ENCODE measurements at places on chromosomes 7 and 10. TPM values are rescaled to one million over a fixed set of nuclear protein-coding genes. Genes with fewer than 3 reads are reported as not detected.

The FGFR2 gene
- 0.27 TPM for total RNA-seq

The ELAPOR2 gene
- total RNA-seq: 13.7 TPM

The C10orf62 gene
- total RNA-seq: not detected

The CDNF gene
- total RNA-seq: 0.65 TPM

The VIPR2 gene
- total RNA-seq: not detected

The LIPF gene
- not detected for total RNA-seq

The CTAGE4 gene
- 1.1 TPM for total RNA-seq

The TRPV5 gene
- total RNA-seq: not detected

The UPK3B gene
- 0.13 TPM for total RNA-seq

The FAM237B gene
- not detected for total RNA-seq

The PRKG1 gene
- total RNA-seq: 7.6 TPM

The TSPAN15 gene
- 31.1 TPM for total RNA-seq

The MMP21 gene
- total RNA-seq: 0.13 TPM

The RBM48 gene
- total RNA-seq: 11.4 TPM

The UCMA gene
- total RNA-seq: not detected

The GPR26 gene
- total RNA-seq: not detected

The ANKRD30A gene
- total RNA-seq: not detected

The GSTO2 gene
- total RNA-seq: 0.65 TPM

The CDC14C gene
- total RNA-seq: not detected

The ITGA8 gene
- total RNA-seq: 0.65 TPM

The BTBD16 gene
- total RNA-seq: not detected

The NYAP1 gene
- 2.7 TPM for total RNA-seq

The TWIST1 gene
- not detected for total RNA-seq

The ACTL6B gene
- total RNA-seq: not detected

The SHH gene
- not detected for total RNA-seq

The WNT16 gene
- total RNA-seq: not detected

The KIAA1217 gene
- 4.5 TPM for total RNA-seq

The TMEM176A gene
- total RNA-seq: not detected

The SLC26A5 gene
- total RNA-seq: 0.14 TPM

The TAS2R41 gene
- total RNA-seq: not detected

The AGR2 gene
- total RNA-seq: not detected

The FANK1 gene
- 1.2 TPM for total RNA-seq

The TMEM26 gene
- 0.07 TPM for total RNA-seq

The OR6V1 gene
- not detected for total RNA-seq

The LCOR gene
- total RNA-seq: 42.9 TPM

The CCDC136 gene
- 3.9 TPM for total RNA-seq

The ZKSCAN1 gene
- total RNA-seq: 40.4 TPM

The ZNF789 gene
- 11.9 TPM for total RNA-seq

The PI4K2A gene
- 22.6 TPM for total RNA-seq

The LDB1 gene
- total RNA-seq: 41.7 TPM

The IDI2 gene
- not detected for total RNA-seq

The KAZALD1 gene
- total RNA-seq: 2.4 TPM

The TSPAN12 gene
- 21.5 TPM for total RNA-seq

The PPP2R2D gene
- 31.7 TPM for total RNA-seq

The BHLHA15 gene
- 1.4 TPM for total RNA-seq

The GDF10 gene
- not detected for total RNA-seq

The HOGA1 gene
- total RNA-seq: 0.36 TPM

All from thoracic aorta endothelial cell (primary cell).